Neural crest cell (in vitro differentiated cells): ENCODE measurements at places on chromosomes 1 and 21. TPM values are rescaled to one million over a fixed set of nuclear protein-coding genes. Genes with fewer than 3 reads are reported as not detected.

The MYBPH gene
- not detected in 2 replicates for total RNA-seq

The CD48 gene
- not detected in 2 replicates for total RNA-seq

The STXBP3 gene
- total RNA-seq, result 31.5 and 32.2 TPM in 2 replicates

- H3K36me3 ChIP-seq, result peaks cover 7% of the 10 kb centered on the region
- no peak overlapping the region for H3K27ac ChIP-seq
- H3K4me3 ChIP-seq, result no peak overlapping the region
Observed at GRCh38 chr1:115255154-115255553, 82.9 kb downstream of the NGF start.

DNA sequence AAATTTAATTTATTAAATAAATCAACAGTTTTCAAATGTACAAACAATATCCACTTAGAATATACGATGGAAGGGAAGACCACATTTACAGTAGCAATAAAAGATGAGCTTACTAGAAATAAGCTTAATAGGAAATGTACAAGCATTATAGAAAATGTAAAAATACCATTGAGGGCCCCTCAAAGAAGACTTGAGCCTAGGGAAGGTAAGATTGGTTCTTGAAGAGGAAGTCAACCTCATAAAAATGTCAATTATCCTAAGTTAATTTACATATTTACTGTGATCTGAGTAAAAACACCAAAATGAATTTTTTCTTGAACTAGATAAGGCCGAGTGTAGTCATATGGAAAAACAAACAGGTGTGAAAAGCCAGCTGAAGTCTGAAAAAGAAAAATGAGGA lies 39.7 kb upstream of the TRIM67 start:
- peaks cover 3% of the 10 kb centered on the region for H3K36me3 ChIP-seq
- H3K4me3 ChIP-seq, result no peak overlapping the region
- peaks cover 15% of the 10 kb centered on the region for H3K27me3 ChIP-seq
- no peak overlapping the region for H3K27ac ChIP-seq
- H3K4me1 ChIP-seq, result peaks cover 16% of the 10 kb centered on the region

GRCh38 chr1:59565611-59566410 lies 248.9 kb upstream of the HOOK1 start:
- no peak overlapping the region for H3K27ac ChIP-seq
- DNase-seq, result no peak
- peaks cover under 1% of the 10 kb centered on the region for H3K4me1 ChIP-seq

- no peaks in the 10 kb centered on the region for H3K36me3 ChIP-seq
- no peak for DNase-seq
- H3K4me3 ChIP-seq, result no peak overlapping the region
- peaks cover 15% of the 10 kb centered on the region for H3K27me3 ChIP-seq
- H3K4me1 ChIP-seq, result peaks cover 4% of the 10 kb centered on the region
Observed at GRCh38 chr1:19971664-19972063, 7.8 kb downstream of the PLA2G2A start.

DNA sequence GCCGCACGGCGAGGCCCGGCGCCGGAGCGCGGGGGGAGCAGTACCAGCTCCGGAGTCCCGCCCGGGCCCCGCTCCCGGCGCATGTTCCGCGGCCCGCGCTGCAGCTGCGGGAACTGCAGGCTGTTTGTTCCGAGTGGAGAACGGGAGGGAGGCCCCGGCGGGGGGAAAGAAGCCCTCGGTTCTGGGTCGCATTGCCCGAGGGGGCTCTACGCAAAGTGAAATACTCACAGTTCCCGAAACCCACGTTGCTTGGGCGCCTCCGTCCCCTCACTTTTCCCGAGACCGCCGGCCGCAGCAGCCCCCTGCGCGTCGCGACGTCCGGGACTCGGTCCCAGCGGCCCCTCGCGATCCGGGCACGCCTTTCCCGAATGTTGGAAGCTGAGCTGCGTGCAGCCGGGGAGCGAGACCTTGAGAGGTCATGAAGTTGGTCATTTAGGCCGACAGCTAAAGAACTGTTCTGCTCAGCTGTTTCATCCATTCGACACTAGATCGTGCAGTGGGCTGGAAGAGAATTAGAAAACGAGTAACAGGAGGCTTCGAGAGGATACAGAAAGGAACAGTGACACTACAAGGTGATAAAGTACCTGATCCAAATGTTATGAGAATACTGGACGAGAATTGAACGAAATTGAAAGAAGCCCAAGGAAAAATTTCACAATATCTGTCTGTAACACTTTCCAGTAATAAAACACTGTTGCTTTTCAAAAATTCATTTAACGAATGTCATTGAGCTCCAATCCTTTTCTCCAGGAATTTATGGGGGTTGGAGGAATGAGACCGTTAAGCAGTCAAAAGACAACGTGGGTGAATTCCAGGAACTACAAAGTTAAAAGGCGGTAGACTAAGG lies 657 bp upstream of the LIN9 start:
- H3K27me3 ChIP-seq, result peaks cover 3% of the 10 kb centered on the region
- H3K4me3 ChIP-seq, result peak overlapping the region; percentile 78
- peak; percentile 57 for DNase-seq
- peaks cover under 1% of the 10 kb centered on the region for H3K36me3 ChIP-seq
- peak overlapping the region; percentile 9 for H3K27ac ChIP-seq

GRCh38 chr1:14875524-14876509 lies 277.3 kb downstream of the KAZN start:
- H3K36me3 ChIP-seq, result no peaks in the 10 kb centered on the region
- no peak for DNase-seq
- no peaks in the 10 kb centered on the region for H3K27me3 ChIP-seq
- H3K4me1 ChIP-seq, result peaks cover 8% of the 10 kb centered on the region
- no peak overlapping the region for H3K4me3 ChIP-seq
- peak overlapping the region; percentile 69 for H3K27ac ChIP-seq

- H3K4me3 ChIP-seq, result no peak overlapping the region
- peaks cover 5% of the 10 kb centered on the region for H3K36me3 ChIP-seq
- no peak for DNase-seq
- no peak overlapping the region for H3K27ac ChIP-seq
- H3K4me1 ChIP-seq, result peaks cover 8% of the 10 kb centered on the region
- no peaks in the 10 kb centered on the region for H3K27me3 ChIP-seq
Observed at GRCh38 chr1:34066166-34066565, 98.9 kb downstream of the CSMD2 start.

DNA sequence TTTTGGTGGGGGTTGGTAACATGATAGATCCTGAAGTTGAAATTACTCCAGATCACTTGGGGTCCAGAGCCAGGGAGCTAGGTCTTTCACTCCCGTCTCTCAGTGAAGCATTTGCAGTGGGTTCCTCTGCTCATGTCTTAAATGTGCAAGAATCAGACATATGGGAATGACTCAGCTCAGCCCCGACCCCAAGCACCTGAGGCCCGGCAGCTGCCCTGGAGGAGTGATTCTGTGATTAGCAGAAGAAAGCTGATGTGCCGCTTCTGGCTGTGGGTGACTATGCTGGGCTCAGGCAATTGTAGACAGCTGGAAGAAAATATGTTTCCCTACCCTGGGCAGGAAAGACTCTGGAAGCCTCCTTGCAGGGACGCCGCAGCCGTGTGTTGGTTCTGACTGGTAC lies 601.7 kb downstream of the NPHP4 start:
- H3K4me3 ChIP-seq, result no peak overlapping the region
- DNase-seq, result no peak
- H3K27ac ChIP-seq, result no peak overlapping the region
- H3K27me3 ChIP-seq, result no peaks in the 10 kb centered on the region
- H3K36me3 ChIP-seq, result no peaks in the 10 kb centered on the region
- peaks cover 12% of the 10 kb centered on the region for H3K4me1 ChIP-seq

DNA sequence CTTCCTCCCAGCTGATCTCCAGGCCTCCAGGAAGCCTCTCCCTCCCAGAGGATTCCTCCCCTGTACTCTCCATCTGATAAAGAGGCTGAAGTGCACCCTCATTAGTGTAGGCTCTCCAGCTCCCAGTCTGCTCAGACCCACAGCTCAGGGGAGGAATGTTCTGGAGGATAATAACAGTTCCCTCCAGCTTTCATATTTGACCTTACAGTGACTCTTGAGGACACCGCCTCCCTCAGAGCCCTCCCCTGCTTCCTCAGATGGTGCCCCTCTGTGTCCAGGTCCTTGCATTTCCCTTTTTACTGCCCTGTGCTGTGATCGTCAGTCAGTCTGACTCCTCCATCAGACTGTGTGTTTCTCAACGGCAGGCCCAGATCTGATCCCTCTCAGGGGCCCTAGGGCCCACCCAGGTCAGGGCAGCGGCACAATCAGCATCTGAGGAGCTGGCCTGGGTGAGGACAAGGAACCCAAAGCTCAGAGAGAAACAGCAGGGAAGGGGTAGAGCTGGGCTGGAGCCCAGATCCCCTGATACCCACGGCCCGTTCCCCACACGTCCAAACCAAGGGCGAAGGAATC lies 1.1 kb upstream of the SHISAL2A start:
- H3K4me1 ChIP-seq, result peaks cover 30% of the 10 kb centered on the region
- no peaks in the 10 kb centered on the region for H3K36me3 ChIP-seq
- peak overlapping the region; percentile 64 for H3K4me3 ChIP-seq
